ENCODE measurements at places on chromosomes 1 and 21. TPM values are rescaled to one million over a fixed set of nuclear protein-coding genes. Genes with fewer than 3 reads are reported as not detected.

DNA sequence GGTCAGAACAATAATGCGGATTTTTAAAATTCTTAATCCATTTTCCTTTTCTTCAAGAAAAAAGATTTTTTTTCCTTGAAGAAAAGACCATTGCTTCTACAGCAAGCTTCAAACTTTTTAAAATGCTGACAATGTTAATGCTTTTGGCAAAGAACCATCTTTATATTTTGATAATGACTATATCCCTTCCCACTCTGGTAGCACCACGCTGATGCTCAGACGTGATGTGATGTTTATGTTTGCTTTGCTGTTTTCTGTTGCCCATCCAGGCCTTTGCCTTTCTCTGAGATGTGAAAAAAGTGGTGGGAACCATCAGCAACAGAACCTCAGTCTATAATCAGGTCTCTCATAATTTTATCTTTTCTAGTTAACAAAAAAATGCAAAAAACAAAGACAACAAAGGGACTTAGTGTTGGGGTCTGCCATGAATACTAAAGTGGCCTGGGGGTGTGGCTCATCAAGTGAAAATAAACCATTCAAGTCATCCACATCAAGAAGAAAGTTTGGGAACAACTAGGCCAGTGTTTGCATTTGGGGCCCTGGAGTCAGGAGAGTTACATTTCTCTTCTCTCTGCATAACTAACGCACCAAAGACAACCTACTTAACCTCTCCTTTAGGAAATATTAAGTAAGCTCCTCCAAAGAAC, 244.6 kb upstream of the DMRTA2 start:
- DNase-seq: no peak

Gene S100A2
- total RNA-seq: not detected

Gene THBS3
- total RNA-seq: 58.6 TPM

Gene ACTL8
- not detected for total RNA-seq

Gene ESPN
- total RNA-seq: 300 TPM

- no peak for DNase-seq
Measured at GRCh38 chr1:220226752-220227151, 45.5 kb downstream of the RAB3GAP2 start.

Gene S100PBP
- 52.7 TPM for total RNA-seq

- no peak for DNase-seq
Measured at GRCh38 chr21:39885119-39885848, 18.0 kb downstream of the PCP4 start.

Gene PTPRC
- total RNA-seq: 16.5 TPM

GRCh38 chr1:181014477-181015250, 8.0 kb downstream of the STX6 start:
- no peak for DNase-seq

Gene DTL
- total RNA-seq: 5.1 TPM

DNA sequence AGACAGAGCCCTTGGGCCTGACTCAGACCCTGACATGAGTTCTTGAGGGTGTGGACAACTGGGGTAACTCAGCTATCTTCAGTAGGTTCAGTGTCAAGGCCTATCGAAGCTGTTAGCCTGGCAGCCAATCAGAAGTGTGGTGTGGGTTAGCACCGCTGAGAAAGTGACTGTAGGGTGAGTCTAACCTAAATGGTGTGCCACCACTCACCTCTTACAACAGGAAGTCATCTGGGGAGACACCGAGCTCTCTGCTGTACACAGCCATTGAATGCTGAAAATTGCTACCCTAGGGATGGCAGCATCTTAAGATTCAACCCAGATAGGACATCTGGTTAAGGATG, 44.6 kb downstream of the RASSF5 start:
- DNase-seq: peak; percentile 47

GRCh38 chr1:20197329-20197791, 11.0 kb upstream of the PLA2G2C start:
- peak; percentile 59 for DNase-seq

Gene SPATA1
- total RNA-seq: not detected

DNA sequence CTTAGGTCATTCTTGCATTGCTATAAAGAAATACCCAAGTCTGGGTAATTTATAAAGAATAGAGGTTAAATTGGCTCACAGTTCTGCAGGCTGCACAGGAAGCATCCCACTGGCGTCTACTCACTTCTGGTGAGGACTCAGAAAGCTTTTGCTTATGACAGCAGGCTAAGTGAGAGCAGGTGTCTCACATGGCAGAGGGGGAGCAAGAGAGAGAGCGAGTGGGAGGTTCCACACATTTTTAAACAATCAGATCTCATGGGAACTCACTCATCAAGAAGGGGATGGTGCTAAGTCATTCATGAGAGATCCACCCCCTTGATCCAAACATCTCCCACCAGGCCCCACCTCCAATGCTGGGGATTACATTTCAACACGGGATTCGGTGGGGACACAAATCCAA, 13.6 kb upstream of the RGS4 start:
- no peak for DNase-seq

Gene FAM89A
- total RNA-seq: 0.94 TPM

Gene OTUD3
- 13.6 TPM for total RNA-seq

Gene KCNJ9
- total RNA-seq: not detected

- peak; percentile 84 for DNase-seq
Measured at GRCh38 chr1:153494976-153495535, 34.6 kb upstream of the S100A7 start.

Measured in Peyer's patch (tissue), 4 donors.